ENCODE measurements at places on chromosomes 4 and X.

GRCh38 chr4:20268028-20268427 lies 16.3 kb downstream of the SLIT2 start:
- no peak for DNase-seq

DNA sequence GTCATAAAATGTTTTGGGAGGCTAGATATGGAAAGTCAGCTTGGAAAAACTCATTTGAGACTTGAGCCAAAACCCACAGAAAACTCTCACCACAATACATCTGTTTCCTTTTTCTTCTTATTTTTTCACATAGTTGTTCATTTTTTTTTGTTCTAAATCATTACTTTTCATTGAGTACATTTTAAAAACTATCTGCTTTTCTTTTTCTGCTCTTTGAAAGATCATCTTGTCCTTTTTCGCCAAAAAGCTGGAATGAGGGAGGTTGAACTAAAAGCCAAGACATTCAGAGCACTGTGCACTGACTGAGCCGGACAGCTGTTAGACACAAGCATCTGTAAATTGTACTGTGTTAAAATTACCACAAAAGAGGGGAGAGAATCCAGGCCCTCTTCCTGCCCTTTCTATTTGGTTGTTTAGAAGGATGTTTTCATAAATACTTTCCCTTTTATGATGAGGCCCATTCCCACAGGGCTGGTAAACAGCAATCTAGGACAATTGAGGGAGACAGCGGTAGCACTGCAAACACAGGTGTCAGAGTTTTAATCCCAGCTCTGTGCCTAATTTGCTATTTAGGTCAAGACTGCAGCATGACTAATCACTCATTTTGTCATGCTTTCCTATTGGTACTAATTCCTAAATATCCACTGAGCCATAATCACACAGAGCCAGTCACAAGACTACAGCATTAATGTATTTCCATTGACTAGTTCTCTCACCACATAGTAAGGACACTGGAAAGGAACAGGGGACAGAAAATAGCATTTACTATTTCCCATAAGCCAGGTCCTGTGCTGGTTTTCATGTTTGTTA lies 7.3 kb upstream of the RNF150 start:
- DNase-seq: no peak

DNA sequence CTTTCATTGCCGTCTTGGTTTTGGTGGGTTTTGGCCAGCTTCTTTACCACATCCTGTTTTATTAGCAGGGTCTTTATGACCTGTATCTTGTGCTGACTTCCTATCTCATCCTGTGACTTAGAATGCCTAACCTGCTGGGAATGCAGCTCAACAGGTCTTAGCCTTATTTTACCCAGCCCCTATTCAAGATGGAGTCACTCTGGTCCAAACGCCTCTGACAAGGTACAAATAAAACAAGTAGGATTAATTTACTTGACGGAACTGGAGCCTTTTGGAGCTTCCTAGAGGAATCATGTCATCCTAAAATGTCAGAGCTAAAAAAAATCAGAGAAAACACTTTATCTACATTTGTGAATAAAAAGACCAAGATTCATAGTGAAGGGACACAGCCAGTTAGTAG lies 66.2 kb upstream of the ATXN3L start:
- no peak for DNase-seq

DNA sequence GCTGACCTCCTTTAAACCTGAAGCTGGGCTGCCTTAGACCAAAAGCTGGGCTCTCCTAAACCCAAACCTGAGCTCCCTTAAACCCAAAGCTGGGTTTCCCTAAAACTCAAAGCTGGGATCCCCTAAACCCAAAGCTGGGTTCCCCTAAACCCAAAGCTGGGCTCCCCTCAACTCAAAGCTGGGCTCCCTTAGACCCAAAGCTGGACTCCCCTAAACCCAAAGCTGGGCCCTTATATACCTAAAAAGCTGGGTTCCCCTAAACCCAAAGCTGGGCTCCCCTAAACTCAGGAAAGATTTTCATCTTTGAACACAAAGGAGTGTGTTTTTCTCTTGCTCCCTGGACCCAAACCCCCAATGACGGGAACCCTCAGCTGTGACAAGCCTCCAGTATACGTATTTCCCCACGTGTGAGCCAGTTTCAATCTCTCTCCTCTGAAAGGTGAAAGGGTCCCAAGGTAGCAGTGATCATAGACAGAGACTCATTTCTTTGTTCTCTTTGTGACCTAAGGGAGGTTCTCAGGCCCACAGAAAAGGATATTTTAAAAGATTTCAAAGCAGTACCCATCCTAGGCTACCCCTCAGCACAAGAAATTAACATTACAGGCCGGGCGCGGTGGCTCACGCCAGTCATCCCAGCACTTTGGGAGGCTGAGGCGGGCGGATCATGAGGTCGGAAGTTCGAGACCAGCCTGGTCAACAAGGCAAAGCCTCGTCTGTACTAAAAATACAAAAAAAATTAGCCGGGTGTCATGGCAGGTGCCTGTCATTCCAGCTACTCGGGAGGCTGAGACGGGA lies 31.3 kb upstream of the ASMTL start:
- no peak for DNase-seq

GRCh38 chr4:144313370-144313769 lies 172.9 kb upstream of the GYPA start:
- DNase-seq: no peak

DNA sequence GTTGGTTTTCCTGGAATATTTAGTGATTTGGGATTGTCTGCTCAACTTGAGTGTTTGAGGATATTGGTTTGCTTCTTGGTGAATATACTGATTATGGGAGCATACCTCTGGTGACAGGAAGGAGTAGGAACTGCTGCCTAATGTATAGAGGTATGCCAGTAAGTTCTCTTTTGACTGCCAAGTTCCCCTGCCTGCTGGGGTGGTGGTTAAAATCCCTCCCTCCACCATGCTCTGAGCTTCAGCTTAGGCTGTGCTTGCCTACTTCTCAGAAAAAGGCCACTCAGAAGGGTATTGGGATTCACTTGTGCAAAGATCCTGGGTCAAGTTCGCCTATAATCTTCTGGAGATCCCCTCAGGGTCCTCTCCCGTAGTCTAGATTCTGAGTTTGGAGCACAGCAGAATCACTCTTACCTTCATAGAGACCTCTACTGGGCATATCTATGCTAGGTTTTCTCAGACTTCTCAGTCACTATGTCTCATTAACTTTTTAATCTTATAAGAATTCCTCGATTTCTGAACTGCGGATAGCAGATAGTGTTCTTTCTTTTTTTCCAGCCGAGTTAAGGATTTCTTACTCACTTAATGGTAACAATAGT lies 44.7 kb upstream of the DCK start:
- no peak for DNase-seq

GRCh38 chr4:123327346-123327745 lies 69.2 kb upstream of the SPRY1 start:
- no peak for DNase-seq

DNA sequence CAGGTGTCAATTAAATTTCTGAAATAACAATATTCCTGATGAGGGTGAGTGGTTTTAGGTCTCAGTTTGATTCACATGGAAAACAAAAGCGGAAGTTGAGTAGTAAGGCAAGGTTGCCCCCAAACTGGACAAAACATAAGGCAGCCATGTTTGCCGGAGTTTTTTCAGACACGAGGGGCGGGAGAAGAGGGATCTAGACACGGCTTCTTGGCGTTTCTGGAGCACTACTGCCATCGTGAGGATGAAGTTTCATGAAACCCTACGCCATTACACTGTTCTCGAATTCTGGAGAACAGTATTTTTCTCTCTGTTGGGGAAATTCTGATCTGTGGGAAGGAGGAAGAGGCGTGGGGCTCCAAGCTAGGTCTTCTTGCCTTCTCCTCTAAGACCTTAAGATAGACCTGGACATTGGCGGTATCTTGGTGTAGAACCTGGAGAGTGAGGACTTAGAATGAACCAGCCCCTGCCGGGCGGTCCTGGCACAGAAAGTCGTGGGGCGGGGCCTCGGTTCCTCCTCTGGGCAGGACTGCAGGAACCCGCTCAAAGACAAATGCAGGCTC lies 160.3 kb downstream of the OR13H1 start:
- DNase-seq: no peak

- DNase-seq: peak; percentile 95
Observed at GRCh38 chr4:128517739-128518510, 230.3 kb upstream of the PGRMC2 start.

DNA sequence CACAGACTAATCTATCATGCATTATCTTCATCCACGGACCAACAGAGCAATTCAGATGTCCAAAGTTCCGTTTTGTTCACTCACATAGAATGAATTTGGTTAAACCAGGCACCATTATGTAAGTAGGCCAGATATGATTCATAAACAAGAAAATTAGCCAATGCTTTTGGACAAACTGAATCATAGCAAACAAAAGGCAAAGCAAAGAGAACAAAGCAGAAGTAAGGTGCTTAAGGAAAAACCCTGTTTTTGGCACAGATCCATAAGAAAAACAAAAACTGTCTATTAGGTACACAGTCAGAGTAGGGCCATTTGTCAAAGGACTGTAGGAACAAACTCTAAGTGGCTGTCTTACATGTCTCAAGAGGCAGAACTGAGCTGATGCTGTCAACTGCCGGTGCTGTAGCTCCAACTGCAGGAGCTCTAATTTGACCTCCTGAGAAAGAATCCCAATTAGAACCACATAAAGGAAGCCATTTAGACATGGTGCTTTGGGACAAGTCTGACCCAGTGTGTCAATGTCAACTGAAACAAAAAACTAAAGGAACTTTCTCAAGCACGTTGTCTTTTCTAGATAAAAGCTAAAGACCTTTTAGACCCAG lies 146.7 kb downstream of the COL25A1 start:
- no peak for DNase-seq

Data from RCC 7860 (cell line).